MV-4-11 (cell line): ENCODE measurements at places on chromosomes 7 and 10.

DNA sequence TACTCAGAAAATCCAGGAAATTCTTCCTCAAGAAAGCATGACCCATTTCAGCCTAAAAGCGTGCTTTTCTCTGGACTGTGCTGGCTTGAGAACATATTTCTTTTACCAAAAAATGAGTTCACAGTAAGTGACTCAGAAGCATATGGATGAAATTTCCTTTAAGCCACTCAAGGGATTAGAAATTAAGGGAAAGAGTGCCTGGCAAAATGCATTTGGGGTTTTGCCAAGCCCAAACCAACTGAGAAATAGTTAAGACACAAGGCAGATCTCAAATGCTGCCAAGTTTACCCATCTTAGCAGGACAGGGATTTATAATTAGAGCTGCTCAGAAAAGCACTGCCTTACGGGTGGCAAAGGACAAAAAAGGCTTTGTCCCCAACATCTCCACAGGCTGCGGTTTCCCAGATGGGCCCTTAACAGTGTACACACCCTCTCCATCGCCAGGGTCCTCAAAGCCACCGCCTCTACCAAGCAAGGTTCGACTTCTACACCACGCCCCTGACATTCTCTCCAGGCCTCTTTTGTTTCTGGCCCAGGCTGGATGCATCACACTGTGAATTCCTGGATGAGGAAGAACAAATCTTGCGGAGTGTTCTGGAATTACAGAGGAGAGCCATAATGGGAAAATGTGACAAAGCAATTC lies 30.1 kb upstream of the CDHR3 start:
- DNase-seq: no peak

- no peak for DNase-seq
Observed at GRCh38 chr10:126160571-126160970, 227.7 kb downstream of the ADAM12 start.

DNA sequence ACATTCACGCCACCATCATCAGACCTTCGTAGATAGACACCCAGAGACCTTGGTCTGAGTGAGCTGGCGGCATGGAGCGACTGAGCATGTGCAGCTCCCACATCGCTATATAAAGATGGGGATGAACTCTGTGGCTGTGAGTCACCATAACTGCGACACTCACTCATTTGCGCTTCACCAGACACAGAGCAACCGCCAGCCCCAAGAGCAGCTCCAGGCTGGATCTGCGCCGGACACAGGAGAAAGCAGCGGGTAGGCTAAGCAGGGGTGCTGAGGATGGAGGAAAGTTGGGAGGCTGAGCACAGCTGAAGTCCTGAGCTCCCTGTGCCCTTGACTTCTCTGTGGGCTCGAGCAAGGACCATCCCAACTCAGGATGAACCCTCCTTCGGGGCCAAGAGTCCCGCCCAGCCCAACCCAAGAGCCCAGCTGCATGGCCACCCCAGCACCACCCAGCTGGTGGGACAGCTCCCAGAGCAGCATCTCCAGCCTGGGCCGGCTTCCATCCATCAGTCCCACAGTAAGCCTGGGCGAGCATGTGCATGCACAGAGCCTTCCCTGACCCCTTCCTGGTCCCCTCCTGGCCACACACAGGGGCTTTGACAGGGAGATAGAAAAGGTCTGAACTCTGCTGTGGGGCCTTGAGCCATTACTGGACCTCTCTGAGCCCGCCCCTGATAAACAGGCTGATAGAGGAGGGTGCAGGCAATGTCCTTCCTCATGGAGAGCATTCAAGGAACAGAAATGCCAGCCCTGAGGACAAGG lies at the start of gene OPN4:
Gene OPN4 (plus strand): TSS at position 137 of the 762 bp plus-strand sequence. CDS start 237 bp downstream, at position 374.
- DNase-seq: peak; percentile 51

DNA sequence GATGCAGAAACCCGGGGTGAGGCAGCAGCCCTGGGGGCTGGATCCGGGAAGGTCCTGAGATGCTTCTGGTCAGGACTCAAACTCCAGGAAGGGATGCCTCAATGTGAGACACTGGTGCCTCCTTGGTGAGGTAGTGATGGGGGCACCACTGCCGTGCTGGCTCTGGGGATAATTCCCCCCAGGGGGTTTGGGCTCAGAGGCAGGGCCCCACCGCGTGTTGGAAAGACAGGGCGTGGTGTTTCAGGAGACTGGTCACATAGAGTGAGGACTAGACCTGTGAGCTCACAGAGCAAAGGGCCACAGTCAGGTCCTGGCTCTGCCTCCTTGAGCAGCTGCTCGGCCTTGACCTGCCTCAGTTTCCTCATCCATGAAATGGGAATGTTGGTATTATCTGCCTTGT lies 361.9 kb downstream of the GLRX3 start:
- no peak for DNase-seq

- peak; percentile 89 for DNase-seq
Observed at GRCh38 chr10:33093362-33093761, 135.3 kb upstream of the ITGB1 start.

DNA sequence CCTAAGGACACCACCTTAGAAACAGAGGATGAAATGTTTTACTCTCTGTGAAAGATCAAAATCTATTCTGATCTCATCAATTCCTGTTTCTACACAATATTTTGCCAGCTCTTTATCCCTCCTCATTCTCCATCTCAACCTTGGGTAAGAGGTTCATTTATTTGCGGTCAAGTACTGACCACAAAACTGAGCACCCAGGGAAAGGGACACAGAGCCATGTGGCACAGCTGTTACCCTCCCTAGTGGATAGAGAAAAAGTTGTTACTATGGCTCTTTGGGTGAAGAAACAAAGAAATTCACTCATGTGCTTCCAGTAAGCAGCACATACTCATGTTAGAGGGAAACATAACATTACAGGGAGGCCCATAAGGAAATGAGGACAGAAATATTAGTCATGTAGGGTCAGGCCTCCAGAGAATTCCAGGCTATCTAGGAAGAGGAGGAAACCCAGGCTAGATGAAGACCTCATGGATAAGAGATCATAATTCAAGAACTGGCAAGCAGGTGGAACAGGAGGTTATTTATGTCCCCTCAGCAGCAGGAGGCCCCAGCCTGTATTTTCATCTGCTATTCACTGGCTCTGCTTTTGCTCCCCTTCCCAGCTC lies 114.5 kb downstream of the ATE1 start:
- peak; percentile 78 for DNase-seq

DNA sequence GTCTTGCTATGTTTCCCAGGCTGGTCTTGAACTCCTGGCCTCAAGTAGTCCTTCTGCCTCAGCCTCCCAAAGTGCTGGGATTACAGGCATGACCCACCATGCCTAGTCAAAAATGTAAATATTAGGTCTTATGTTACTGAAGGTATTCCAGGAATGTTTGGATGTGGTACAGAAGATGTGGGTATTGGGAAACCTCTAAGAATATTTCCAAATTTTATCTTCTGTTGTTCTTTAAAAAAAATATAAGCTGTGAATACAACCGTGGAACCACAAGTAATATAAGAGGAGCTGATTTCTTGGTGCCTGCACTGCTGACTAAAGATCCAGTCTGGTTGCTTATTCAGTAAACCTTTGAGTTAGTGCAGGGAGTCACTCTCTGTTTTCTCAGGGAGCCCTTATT lies 178.3 kb downstream of the AUTS2 start:
- no peak for DNase-seq

DNA sequence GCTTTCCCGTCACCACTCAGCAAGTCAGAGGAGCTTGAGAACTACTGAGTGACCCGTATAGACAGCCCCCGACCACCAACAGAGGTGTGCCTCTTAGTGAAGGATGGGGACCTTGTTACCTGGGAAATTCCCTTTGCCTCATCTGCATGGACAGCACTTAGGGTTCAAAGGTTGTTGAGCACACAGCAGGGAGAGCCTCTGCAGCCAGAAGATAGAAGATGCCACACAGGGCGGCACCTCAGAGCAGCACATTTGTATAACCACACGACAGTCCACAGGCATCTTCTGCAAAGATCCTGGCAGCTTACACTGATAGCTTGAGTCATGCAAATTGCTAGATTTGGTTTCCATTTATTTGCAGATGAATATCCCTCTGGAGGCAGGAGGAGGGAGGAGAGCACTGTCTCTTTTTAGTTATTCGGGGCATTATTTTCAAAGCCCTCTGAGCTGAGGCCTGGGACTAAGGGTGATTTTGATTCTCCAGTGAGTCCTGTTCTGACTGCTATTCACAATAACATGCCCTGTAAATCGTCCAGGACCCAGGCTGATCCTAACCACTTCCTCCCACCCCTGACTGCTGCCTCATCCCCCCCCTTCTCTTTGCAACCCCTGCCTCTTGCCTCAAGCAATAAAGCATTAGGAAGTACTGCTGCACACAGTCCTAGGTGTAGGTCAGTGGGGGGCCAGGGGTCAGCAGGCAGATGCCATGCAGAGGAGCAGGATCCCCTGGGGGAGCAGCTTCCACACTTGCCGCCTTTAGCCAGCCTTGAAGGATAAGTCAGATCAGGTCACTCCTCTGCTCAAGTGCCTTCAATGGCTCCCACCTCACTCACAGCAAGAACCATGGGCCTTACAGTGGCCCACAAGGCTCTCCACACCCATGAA lies 24.6 kb upstream of the INMT start:
- peak; percentile 70 for DNase-seq

DNA sequence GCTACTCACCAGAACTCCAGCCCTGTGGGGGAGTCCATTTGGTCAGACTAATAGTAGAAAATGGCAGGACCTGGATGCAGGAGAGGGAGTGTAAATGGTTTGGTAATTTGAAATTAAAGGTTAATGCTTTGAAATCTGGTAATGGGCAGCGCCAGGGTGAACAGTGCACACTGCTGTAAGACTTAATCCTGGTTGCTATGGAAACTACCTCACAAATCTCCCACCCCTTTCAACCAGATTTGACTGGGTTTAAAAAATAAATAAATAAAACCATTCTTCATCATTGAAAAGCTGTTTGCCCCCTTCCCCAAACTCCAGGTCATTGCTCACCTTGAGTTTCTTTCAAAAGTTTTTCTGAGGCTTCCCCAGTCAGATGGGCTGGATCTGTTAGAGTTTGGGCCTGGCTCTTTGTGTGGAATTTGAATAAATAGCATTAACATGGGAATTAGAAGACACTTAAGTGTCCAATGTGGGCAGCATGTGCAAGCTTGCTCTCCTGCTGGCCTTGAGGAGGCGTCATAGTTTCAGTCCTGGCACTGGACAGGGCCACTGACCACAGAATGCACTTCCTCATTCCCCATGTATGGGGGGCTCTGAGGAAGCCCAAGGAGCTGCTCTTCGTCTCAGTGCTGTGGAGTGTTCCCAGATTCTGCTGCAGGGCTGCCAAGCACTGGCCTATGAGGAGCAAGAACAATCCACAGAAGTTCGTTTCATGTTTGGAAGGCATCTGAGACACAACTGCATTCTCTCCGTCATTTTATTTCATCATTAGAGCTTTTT lies 90.7 kb downstream of the LRRC4 start:
- DNase-seq: no peak

- no peak for DNase-seq
Observed at GRCh38 chr10:114822444-114823076, 980 bp downstream of the FHIP2A start.

DNA sequence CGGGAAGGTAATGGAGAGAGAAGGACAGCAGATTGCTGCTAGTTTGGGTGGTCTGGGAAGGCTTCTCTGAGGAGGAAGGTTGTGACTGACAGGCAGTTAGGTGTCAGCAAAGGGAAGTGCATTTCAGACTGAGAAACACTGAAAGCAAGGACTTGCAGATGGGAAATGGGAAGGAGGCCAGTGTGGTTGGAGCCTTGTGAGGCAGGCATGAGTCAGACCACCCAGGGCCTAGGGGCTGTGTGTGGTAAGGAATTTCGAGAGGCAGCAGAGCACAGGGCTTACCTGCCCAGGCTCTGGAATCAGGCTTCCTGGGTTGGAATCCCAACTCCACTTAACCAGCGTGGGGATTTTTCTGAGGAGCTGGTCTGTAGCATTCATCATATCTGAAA lies 53.5 kb downstream of the NRF1 start:
- peak; percentile 70 for DNase-seq

DNA sequence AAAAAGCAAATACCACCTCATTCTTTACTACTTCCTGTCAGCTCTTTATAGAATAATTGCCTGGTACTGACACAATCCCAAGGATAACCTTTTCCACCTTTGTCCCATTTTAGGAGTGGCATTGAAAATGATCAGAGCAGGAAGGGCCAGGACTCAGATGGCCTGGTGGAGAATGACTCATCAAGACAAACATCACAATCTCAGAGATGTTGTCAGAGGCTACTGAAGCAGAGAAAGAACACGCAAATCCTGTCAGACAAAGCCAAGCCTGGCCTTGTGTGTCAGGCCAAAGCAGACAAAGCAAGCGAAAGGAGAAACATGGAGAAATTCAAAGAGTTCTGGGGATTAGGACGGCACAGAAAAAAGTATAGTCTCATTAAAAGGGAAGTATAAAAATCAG lies 40.9 kb downstream of the NSUN6 start:
- DNase-seq: no peak

DNA sequence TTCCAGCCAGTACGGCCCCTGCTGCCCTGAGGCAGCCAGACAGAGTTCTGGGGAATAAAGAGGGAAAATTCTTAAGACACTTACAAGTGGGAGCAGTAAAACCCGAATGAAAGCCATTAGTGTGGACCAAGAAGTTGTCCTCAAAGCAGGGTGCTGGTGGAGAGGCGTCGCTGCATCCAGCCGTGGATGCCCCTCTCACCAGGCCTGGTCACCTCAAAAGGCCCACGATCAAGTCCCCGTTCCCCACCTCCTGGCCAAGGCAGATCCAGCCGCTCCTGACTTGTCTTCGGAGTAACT lies 656 bp downstream of the VSTM4 start:
- no peak for DNase-seq

- DNase-seq: no peak
Observed at GRCh38 chr7:113394856-113395255, 276.5 kb upstream of the SMIM30 start.

GRCh38 chr7:19020062-19020461 lies 97.4 kb downstream of the TWIST1 start:
- no peak for DNase-seq

- no peak for DNase-seq
Observed at GRCh38 chr7:107312418-107312817, 143.6 kb downstream of the HBP1 start.

DNA sequence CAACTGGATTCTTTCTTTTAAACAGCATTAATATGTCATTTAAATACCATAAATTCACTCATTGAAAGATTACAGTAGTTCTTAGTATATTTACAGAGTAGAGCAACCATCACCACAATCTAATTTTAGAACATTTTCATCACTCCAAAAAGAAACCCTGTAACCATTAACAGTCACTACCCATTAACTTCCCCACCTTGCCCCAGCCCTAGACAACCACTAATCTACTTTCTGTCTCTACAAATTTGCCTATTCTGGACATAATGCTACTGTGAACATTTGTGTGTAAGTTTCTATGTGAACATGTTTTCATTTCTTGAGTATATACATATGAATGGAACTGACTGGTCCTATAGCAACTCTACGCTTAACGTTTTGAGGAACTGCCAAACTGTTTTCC lies 42.4 kb downstream of the P4HA1 start:
- peak; percentile 47 for DNase-seq
